ENCODE measurements at places on chromosomes 16 and 17. TPM values are rescaled to one million over a fixed set of nuclear protein-coding genes. Genes with fewer than 3 reads are reported as not detected.

Gene STH
- total RNA-seq = not detected

Gene CHRNE
- total RNA-seq = 1.2 TPM

Gene SLC6A4
- total RNA-seq = 0.14 TPM

Gene NEUROD2
- not detected for total RNA-seq

Gene C17orf78
- not detected for total RNA-seq

Gene DNAH17
- total RNA-seq = 0.59 TPM

DNA sequence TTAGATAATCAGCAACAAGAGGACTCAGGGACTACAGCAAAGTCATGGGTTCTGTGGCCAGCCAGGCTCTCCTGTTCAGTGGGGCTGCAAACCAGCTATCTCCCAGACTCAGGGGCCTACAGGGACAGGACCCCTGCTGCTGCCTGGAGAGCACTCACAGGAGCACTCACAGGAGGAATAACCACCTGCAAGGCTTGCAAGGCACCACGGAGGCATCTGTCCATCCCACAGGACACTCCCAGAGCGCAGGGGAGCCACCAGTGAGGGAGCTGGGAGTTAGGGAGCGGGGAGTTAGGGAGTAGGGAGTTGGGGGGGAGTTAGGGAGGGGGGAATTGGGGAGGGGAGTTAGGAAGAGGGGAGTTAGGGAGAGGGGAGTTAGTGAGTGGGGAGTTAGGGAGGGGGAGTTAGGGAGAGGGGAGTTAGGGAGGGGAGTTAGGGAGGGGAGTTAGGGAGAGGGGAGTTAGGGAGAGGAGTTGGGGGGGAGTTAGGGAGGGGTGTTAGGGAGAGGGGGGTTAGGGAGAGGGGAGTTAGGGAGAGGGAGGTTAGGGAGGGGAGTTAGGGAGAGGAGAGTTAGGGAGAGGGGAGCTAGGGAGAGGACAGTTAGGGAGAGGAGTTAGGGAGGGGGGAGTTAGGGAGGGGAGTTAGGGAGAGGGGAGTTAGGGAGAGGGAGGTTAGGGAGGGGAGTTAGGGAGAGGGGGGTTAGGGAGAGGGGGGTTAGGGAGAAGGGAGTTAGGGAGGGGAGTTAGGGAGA lies 5.7 kb downstream of the CANT1 start:
- peak; percentile 48 for DNase-seq

GRCh38 chr17:63500543-63501390 lies 22.4 kb upstream of the KCNH6 start:
- DNase-seq = no peak

- no peak for DNase-seq
These were observed 32.8 kb upstream of the TBX2 start for GRCh38 chr17:61366715-61367413.

- no peak for DNase-seq
These were observed 328 bp downstream of the LLGL1 start for GRCh38 chr17:18225642-18226283.

GRCh38 chr17:78924481-78925151 lies 571 bp downstream of the TIMP2 start:
- peak; percentile 81 for DNase-seq

DNA sequence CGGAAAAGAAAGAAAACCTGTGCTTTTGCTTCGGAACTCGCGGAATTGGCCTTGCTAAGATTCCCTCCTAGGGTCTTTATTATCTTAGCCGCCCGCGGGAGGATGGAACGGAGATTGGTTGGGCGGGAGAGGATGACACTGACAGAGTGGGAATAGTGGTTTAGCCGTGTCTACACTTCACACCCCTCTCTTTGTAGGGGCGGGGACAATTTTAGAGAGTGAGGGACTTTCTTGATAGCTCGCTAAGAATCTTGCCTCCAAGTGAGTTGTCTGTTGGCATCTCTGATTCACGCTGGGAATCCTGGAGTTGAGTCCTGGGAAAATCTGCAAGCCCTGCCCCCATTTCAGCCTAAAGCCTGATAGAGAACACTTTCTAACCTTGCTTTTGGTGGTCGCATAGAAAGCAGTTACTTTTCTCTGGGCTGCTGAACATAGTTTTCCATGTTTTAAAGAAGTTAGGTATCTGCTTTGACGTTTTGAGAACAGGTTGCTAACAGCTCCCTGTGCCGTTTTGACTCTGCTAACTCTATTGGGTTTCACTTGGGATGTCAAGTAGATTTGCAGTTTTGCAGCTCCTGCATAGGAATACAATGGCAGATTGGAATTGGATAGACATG lies 697 bp downstream of the NOL11 start:
- peak; percentile 53 for DNase-seq

DNA sequence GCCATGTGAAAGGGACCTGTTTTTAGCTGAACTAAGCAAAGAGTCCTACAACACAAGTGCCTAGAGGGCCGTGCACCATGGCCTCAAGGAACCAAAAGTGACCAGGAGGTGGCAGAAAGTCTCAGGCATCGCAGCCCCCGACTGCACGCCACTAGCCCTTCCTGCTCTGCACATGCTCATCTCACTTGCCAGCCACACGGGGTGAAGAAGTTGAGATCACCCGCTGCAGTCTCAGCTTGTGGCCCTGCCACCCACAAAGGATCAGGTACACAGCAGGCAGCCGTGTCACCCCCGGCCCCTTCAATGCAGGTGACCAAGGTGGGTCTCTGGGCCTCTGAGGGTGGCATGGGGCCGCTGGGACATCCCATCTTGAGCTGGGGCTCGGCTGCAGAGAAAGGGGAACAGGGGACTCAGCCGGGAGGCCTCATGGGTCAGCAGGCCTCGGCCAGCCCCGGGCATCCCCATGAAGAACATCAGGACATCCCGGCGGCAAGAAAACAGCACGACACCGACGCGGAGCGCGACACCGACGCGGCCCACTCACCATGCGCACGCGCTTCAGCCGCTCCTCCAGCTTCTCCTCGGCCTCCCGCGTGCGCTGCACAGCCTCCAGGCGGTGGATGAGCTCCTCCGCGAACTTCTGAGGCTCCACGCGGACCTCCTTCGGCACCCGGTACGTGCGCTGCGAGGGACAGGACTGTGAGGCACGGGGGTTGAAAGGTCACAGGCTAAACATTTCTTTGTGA lies 21.0 kb downstream of the PDIA2 start:
- no peak for DNase-seq

- no peak for DNase-seq
These were observed 492.0 kb upstream of the KIF2B start for GRCh38 chr17:53330756-53331155.

GRCh38 chr17:8082292-8082691 lies 5.2 kb downstream of the ALOX12B start:
- no peak for DNase-seq

DNA sequence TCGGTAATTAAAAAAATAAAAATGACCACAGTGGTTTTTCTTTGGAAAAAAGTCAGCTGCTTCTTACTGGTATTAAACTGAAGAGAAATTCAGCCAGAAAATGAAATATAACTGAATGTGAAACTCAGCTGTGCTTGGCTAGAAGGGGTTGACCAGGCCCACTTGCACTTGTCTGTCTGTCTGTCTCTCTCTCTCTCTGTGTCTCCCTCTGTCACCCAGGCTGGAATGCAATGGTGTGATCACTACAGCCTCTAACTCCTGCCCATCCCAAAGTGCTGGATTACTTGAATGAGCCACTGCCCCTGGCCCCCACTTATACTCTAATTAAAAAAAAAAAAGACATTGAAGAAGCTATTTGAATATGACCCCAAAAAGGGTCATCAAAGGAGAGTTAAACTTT lies 17.3 kb upstream of the AKAP1 start:
- no peak for DNase-seq

- DNase-seq = no peak
These were observed 66.9 kb downstream of the ZNF423 start for GRCh38 chr16:49788986-49789385.

DNA sequence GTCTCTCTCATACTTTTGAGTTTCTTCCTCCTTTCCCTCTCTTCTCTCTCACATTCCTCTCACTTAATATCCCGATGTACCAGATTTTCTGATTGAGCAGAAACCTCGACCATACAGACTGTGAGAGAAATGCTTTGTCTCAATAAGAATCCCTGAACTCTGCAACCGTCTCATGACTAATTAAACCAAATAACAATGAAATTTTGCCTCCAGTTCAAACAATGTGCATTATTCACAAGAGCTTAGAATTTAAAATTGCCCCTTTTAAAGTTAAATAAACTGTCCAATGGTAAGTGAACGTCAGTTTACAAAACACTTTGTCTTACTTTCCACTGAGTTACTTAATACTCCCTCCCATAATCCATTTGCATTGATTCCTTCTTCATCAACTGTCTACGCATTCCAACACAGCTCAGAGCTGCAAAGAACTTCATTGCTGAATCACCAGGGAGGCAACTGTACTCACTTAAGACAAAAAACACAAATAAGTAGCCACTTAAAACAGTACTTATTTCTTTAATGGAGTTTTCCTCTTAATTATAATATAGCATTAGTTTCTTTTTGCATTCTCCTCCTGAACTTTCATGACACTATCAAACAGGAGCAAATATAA lies 4.9 kb downstream of the CDH11 start:
- DNase-seq = no peak

DNA sequence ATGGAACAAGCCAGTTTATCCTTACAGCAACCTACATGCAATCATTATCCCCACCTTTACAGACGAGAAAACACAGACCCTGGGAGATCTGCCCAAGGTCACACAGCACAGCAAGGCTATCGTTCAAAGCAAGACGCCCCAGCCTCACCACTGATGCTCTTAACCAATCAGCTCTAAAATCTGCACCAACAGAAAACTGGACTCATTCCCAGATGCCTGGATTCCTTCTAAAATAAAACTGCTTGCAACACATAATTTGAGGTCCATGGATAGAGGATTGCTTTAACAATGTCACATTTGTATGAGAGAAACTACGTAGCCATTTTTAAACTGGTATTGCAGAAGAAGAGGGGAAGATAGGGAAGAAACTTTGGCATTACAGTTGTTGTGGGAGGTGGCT lies 6.8 kb downstream of the COTL1 start:
- no peak for DNase-seq

DNA sequence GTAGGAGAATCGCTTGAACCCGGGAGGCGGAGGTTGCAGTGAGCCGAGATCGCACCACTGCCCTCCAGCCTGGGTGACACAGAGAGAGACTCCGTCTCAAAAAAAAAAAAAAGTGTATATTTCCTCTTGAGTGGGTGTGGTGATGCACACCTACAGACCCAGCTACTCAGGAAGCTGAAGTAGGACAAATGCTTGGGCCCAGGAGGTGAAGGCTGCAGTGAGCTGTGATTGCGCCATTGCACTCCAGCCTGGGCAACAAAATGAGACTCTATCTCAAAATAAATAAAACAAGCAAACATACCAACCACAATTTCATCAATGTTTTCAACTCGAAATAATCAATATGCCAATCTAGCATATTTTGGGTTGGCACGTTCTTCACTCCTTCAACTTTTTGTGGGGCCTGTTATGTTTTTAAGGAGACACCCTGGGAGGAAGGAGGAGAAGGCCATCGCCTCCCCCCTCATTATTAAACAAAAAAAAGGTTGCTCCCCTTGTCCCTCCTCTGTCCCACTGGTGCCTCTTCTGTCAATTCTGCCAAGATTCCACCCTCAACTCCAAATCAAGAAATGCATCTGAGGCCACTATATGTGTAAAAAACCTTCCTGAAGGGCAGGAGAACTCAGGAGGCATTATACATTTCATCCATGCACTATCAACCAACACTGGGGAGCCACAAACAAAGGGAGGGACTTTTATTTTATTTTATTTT lies 52.4 kb upstream of the ATF7IP2 start:
- DNase-seq = no peak

DNA sequence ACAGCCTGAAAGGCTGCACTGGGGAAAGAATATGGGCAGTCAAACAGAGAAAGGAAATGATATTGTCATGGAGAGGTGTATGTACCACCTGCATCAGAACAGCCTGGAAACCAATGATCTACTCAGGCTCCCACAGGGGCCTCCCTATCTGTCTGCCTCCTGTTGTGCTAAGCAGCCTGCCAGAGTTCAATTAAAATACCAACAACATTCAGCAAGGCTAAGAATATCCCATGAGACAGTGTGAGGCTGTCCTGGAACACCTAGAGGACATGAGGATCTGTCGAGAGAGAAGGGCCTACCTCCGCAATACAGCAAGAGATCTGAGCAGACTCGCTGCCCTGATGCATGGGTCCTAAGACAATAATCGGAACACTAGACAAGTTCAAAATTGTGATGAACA lies 8.4 kb downstream of the FXR2 start:
- DNase-seq = no peak

DNA sequence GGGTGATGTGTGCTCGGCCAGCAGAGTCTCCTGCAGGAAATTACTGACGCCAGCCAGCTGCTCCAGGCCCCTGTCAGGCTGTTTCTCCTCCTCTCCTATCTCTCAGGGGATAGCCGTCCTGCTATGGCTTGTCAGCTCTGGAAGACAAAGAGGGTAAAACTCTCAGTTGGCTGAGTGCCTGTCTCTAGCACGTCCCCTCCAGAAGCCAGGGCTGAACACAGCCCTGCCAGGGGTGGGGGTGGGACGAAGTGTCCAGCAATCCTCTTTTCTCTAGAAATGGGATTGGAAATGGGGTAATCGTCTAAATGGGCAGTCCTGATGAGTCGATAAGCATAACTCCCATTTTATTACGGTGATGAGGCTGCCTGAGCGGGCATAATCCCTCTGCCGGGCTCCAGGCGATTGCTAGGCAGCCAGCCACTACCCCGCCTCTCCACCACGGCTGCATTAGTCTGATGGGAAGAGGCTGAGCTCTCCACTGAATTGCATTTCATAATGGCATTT lies 89.1 kb upstream of the GNAO1 start:
- peak; percentile 11 for DNase-seq

- DNase-seq = no peak
These were observed 46.8 kb downstream of the REXO5 start for GRCh38 chr16:20853143-20853542.

GRCh38 chr17:77644181-77645071 lies 314.1 kb upstream of the TNRC6C start:
- DNase-seq = no peak

Data from GM23338 (cell line).